ENCODE measurements at places on chromosomes 2 and 18.

DNA sequence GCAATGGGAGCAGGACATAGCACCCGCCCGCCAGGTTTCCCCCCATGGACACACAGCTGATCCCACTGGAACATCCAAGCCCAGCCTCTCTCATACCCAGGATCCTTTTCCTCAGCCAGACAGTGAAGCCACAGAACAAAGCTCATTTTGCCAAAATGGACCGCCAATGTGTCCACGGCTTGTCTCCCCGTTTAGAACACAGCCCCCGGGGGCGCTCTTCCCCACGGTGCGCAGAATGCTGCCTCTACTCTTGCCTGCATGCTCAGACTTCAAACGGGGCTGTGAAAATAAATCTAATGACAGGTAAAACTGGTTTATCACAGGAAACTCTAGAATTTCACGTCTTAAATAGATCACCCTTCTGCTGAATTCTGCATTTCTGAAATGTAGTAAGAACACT lies 548.5 kb upstream of the ID2 start:
- no peak for DNase-seq

GRCh38 chr2:158181171-158181570 lies 79.5 kb downstream of the UPP2 start:
- DNase-seq = no peak

DNA sequence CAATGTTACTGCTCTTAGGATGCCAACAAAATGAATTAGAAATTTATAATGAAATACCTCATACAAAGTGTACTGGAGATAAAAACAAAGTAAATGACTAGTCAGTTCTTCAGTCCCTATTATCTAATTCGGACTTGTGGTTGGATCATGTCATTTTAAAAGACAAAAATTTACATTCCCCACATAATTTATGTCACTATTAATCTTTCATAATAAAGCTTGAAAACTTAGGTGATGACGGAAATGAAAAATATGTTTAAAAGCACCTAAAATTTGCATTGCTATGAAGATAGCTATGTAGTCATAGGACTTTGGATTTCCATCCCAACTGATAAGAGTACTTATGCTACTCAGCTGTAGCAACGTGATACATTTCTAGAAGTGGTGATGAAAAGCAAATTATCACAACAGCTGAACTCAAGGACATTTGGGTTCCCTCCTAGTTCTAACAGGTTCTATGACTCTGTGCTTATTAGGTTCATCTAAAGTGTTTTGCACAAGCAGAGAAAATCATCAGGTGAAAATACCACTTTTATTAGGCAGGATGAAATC lies 58.4 kb downstream of the LRPPRC start:
- DNase-seq = no peak

- no peak for DNase-seq
Observed at GRCh38 chr2:180933332-180933731, 47.1 kb upstream of the UBE2E3 start.

DNA sequence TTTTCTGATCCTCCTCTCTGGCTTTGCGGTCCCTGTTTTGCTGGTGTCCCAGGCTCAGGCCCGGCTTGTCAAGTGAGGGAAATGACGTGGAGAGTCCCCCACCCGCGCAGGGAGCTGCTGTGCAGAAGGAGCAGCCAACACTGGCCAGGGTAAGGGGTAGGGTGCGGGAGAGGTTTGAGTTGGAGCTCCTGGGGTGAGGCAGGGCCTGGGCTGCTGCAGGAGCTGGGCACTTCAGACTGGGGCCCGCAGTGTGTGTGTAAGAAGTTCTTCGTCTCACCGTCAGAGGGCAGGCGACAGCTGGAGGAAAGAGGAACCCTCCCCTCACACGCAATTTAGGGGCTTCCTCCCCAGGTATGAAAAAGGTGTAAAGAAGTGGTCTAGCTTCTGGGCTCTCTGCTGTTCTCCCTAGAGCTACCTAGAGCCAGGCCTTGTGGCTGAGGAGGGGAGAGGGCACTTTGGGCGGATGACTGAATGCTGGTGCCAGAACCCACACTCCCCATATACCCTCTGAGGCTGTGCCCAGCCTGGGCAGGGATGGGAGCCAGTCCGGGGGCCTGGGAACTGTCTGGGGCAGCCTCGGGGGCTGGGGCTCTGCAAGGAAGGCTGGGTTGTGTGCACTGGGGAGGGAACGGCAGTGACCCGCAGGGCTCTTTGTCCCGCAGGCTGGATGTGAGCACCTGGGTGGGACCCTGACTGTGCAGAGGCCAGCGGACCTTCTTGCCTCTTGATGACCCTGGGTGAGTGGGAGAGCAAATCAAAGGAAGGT lies 11.8 kb downstream of the CELF4 start:
- DNase-seq = no peak

DNA sequence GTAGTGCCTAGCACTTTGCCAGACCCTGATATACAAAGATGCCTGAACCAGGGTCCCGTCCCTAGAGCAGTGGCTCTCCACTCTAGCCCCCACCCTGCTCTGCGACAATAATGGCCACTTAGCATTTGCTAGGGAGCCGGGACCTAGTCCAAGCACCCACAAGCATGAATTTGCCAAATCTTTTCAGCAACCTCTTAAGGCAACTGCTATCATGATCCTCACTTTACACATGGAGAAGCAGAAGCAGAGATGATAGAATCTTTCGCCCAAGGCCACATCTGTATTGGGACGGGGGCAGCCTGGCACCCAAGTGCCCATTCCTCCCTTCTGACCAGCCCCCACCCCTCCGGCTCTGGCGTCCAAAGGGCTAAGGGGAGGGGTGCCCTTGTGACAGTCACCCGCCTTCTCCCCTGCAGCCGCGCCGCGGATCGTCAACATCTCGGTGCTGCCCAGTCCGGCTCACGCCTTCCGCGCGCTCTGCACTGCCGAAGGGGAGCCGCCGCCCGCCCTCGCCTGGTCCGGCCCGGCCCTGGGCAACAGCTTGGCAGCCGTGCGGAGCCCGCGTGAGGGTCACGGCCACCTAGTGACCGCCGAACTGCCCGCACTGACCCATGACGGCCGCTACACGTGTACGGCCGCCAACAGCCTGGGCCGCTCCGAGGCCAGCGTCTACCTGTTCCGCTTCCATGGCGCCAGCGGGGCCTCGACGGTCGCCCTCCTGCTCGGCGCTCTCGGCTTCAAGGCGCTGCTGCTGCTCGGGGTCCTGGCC lies 13.0 kb downstream of the SIGLEC15 start:
- no peak for DNase-seq

GRCh38 chr18:29383311-29384273 lies 1206.7 kb upstream of the CDH2 start:
- DNase-seq = no peak

GRCh38 chr2:224932522-224932921 lies 109.7 kb downstream of the DOCK10 start:
- DNase-seq = peak; percentile 2

- no peak for DNase-seq
Observed at GRCh38 chr2:177537636-177538035, 145.1 kb downstream of the AGPS start.

DNA sequence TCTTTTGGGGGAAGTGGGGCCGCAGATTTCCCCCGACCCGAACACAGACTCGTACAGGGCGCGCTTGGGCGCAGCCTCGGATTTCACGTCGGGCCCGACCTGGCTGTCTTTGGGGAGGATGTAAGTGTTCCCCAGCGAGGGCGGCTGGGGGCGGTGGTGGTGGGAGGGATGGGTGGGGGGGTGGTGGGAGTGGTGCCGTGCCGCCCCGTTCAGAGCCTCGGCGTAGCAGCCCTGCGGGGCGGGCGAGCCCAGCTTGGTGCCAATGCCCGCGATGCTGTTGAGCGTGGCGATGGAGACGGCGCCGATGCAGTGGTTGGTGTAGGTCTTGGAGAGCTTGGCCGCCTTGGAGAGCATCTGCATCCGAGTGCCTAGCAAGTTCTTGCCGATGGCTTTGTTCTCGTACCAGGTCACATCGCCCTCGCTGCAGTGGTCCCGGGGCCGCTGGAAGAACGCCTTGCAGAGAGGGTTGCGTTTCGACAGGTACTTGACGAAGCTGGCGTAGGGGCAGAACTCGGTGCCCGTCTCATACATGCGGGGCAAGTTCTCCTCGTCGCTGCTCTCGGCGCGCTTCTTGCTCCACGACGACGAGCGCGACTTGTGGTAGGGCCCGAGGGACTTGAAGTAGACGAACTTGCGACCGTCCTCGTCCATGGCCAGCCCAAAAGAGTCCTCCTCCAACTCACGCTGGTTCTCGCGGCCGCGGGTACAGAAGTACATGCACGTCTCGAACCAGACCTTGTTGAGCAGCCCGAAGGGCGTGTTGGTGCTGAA lies 1.3 kb downstream of the KCTD1 start:
- no peak for DNase-seq

DNA sequence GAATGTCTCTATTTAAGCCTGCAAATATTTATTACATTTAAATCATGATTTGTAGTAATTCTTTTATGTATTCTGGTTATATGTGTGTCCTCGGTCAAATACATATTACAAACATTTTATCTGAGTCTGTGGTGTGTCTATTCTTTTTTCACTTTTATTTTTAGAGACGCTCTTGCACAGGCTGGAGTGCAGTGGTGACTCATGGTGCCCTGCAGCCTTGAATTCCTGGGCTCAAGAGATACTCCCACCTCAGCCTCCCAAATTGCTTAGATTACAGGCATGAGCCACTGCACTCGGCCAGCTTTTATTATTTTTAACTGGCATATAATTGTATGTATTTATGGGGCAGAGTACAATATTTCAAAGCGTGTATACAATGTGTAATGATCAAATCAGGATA lies 47.5 kb downstream of the ARID5A start:
- no peak for DNase-seq

- DNase-seq = no peak
Observed at GRCh38 chr2:182228741-182229140, 198.1 kb downstream of the PDE1A start.

DNA sequence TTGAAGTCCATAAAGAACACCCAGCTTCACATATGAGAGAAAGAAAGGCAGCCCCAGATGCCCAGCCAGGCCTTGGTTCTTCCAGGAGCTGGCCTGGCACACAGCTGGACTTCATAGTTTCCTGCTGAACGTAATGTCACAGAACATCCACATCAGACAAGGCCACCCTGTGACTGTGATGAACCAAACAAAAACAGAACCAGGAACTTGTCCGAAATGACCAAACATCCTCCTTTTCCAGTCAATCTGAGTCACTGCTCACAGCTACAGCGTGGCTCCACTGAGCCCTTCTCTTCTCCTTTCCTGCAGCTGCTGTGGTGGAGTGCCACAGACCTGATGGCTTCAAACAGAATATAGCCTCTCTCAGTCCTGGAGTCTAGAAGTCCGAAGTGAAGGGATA lies 45.4 kb upstream of the PAPOLG start:
- DNase-seq = no peak

- DNase-seq = no peak
Observed at GRCh38 chr2:202944408-202944807, 32.3 kb downstream of the CARF start.

DNA sequence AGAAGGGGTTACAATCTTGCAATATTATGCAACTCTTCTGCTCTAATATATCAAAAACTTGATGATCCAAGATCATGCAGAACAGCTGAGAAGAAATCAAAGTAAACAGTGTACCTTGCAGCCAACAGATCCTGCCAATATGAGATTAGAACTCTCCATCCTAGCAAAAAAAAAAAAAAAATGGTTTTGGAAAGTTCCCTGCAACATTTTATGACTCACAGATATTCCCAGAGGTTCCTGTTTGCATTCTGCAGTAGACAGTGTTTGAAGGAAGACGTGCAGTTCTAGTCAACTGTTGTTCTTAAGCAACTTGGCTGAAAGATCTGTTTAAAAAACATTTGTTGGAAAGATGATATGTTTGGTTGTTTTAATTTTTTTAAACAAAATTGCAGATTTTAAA lies 103.6 kb upstream of the WDR75 start:
- DNase-seq = no peak

DNA sequence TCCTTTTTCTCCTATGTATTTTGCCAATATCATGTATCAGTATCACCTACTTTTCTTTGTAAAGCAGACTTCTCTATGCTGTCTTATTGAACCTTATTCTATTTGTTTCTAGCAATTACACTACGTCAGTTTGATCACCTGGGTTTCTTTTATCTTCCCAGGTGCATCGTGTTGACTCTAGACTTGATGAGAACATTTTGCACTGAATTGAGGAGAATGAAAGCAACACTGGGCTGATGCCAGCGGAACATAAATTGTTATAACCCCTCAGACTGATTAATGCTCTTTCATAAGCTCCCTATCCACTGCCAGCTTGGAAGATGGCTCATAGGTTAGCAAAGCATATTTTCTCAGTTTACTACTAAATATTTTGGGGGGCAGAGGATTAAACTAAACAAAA lies 140.6 kb downstream of the EPHA4 start:
- DNase-seq = no peak

- no peak for DNase-seq
Observed at GRCh38 chr2:20494241-20494640, 47.4 kb downstream of the RHOB start.

DNA sequence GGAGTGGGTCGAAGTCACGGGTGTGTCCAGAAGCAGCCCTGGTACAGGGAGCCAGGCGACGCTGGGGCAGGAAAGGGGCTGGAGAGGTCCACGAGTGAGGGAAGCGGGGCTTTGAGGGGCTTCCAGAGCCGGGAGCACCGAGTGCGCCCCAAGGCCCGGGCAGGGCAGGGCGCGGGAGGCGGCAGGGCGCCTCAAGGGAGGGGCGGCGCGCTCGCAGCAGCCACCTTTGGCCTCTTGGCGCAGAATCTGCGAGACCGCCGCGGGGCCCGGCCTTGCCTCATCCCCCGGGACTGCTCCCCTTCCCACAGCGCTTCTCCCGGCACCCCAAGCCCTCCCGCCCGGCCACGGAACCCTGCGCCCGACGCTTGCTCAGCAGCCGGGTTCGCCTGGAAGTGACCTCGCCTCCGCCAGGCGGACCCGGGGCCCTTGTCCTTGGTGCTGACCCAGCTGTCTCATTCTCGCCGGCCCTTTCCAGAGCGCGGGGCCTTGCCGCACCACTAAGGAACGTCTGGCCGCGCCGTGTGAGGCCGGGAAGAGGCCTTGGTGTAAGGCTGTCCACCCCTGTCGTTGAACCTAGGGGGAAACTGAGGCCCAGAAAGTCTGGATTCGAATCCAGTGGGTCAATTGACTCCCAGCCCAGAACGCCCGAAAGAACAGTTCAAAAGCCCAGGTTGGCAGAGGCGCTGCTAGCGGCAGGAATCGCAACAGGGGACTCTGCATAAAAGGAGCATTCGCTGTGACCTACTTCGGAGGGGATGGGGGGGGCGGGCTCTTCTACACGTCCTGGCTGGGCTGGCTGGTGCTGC lies 584 bp upstream of the DNER start:
- DNase-seq = peak; percentile 23

DNA sequence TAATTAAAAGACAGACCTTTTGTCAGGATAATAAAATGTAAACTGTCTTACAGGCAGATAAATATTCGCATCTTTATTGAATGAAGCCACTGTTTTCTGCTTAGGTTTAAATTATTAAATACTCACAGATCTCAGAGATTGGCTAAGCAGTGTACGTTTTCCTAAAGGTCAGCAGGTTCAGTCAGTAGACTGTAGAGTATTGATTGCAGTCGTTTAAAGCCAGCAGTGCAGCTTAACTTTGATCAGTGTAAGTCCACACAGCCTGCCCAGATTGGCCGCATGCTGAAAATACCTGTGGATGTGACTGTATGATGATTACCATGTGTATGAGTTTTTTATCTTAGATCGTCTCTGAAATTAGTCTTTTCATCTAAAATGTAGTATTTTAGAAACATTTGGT lies 42.3 kb downstream of the ATP9B start:
- no peak for DNase-seq

Data from Kasumi-1 (cell line).